ENCODE measurements at places on chromosomes 13 and 19.

DNA sequence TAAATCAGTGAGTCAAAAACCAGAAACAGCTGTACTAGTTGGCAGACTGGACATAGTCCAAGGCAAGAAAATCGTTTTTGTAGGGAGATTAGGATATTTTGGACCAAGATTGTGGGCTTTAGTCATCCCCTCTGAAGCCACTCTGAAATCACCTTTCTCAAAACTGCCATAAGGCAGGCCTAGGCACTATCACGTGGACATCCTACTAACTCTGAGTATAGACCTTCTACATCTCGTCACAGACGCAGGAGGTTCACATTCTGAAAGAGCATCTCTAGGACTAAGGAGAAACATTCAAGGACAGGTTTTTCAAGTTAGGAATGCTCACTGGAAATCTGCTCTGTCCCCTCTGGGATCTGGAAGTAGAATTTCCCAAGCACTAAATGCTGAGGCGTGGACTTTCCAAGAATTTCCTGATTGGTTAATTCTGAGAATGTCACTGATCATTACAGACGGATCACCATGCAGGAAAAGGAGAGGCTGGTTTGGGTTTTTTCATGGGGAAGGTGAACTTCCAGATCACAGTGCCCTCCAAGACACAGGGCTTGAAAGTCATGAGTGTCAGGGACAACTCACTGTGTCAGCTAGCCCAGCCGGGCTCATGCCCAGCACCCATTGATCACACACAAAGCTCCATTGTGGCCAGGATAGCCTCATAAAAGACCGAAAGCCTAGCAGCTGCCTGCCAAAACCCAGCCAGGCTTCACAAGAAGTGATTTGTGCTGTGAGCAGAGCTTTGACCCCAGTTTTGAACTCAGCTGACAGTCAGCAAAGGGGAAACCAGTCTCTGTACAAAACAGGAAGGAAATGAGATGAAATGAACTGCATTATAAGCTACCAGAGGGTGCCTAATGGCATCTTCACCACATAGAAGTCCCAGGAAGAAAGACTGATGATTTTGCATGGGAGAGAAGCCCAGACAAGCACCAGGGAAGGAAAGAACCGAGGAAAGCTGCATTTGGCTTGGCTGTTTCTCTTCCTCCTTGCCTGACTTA lies 2.7 kb upstream of the RUBCNL start:
- DNase-seq = no peak

- peak; percentile 85 for DNase-seq
These were observed 8.9 kb downstream of the CEBPA start for GRCh38 chr19:33293255-33294057.

- DNase-seq = no peak
These were observed 1.5 kb upstream of the ECH1 start for GRCh38 chr19:38833092-38833425.

DNA sequence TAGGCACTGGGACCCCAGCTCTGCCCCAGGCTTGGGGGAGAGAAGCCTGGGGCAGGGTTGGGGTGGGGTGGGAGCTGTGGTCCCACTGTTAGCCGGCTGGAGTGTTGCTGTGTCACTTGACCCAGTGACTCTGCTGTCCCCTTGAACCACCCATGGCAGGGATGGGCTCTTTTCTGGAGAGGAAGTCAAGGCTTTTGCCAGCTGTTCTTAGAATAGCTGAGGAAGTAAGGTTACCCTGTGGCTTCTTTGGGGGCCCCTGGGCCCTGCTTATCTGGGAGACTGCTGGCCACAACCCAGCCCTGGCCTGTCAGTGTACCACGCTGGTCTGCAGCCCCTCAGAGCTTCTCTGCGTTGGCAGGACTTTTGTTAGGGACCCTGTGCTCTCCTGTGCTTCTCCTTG lies 9.1 kb downstream of the PNPLA6 start:
- no peak for DNase-seq

DNA sequence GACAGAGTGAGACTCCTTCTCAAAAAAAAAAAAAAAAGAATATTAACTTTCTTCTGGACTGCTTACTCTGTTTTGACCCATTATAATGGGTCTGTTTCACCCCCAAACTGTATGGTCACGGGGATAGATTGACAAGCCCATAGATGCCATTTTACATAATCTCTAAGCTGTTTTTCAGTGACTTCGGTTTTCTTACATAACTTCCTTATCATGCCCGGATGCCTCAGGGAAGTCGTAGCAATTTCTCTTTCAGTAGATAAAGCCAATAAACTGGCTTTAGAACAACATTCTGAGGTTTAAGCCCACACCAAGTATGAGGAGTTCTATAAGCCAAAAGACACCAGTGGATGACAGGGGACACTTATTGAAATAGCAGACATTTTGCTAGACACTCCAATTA lies 5.9 kb upstream of the ZNF254 start:
- no peak for DNase-seq

DNA sequence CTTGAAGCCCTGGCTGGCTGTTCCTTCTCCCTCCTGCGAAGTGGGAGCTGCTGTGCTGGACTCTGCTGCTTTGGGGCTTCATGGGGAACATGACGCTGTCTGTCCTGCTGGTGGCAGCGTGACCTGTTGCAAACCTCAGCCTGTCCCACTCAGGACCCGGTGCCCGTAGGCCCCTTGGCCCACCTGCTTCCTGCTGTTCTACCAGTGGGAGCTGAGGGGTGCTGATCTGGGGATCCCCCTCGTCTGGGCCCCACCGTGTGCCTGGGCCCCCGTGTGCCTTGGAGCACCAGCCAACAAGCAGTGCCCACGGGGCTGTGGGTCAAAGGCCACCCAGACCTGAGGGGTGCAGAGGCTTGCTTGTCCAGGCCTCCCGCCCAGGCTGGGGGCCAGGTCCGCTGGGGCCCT lies 5.3 kb downstream of the SPPL2B start:
- DNase-seq = no peak

DNA sequence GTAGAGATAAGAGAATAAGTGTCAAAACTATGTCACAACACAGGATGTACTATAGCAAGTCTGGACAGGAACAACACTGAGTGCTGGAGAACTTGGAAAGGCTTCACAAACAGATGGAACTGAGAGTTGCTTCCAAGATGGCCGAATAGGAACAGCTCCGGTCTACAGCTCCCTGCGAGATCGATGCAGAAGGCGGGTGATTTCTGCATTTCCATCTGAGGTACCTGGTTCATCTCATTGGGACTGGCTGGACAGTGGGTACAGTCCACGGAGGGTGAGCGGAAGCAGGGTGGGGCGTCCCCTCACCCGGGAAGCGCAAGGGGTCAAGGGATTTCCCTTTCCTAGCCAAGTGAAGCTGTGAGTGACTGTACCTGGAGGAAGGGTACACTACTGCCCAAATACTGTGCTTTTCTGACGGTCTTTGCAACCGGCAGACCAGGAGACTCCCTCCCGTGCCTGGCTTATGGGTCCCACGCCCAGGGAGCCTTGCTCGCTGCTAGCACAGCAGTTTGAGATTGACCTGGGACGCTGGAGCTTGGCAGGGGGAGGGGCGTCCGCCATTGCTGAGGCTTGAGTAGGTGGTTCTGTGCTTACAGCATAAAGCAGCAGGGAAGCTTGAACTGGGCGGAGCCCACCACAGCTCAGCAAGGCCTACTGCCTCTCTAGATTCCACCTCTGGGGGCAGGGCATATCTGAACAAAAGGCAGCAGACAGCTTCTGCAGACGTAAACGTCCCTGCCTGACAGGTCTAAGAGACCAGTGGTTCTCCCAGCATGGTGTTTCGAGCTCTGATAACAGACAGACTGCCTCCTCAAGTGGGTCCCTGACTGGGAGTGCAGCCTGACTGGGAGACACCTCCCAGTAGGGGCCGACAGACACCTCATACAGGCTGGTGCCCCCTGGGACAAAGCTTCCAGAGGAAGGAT lies 46.0 kb downstream of the USP12 start:
- DNase-seq = no peak

DNA sequence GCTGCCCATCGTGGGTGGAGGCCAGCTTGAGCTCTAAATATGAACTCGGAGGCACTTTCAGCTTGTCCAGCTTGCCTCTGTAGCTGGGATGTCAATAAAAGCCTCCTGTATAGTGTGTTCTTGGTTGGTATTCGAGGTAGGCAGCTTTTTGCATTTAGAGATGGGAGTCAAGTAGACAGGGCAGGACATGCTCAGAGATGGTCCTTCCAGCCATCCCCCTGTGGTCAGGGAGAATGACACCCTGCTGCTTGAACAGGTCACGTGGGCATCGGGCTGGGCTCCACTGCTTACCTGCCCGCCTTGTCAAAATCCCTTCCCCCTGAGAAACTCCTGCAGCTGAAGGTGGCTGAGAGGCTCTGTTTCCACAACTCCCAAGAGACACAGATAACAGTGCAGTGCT lies 302.5 kb downstream of the ZNF536 start:
- DNase-seq = no peak

DNA sequence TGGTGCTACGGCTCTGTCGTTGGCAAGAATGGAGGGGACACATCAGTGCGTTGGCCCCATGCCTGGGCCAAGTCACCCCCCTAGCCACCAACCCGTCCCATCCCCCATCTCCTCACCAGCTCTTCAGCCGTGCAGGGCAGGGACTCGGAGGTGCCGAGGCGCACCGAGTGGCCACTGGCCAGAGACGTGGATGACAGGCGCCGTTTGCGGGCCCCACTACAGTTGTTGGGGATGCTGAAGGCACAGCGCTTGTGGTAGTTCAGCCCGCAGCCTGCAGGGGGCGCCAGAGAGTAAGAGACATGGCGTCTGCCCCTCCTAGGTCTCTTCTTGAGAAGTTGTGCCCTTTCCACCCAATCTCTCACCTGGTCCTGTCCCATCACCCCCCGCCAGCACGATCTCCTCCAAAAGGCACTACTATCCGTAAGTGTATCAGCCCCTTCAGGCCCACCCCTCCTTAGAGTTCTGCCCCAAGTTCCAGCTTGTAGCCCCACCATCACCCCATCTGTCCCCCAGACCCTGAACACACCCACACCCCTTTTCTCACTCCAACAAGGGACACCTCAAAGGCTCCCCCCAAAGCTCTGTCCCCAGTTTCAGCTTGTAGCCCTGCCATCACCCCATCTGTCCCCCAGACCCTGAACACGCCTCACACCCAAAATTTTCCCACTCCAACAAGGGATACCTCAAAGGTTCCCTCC lies 12.4 kb downstream of the PRKD2 start:
- DNase-seq = no peak

GRCh38 chr19:17245535-17245984 lies at the start of gene NR2F6:
Gene NR2F6, minus strand, starts transcription at chr19:17245919. Its CDS starts 699 bp downstream, at chr19:17245220.
- DNase-seq = no peak

- DNase-seq = no peak
These were observed 6.8 kb downstream of the KLK10 start for GRCh38 chr19:51012661-51013190.

DNA sequence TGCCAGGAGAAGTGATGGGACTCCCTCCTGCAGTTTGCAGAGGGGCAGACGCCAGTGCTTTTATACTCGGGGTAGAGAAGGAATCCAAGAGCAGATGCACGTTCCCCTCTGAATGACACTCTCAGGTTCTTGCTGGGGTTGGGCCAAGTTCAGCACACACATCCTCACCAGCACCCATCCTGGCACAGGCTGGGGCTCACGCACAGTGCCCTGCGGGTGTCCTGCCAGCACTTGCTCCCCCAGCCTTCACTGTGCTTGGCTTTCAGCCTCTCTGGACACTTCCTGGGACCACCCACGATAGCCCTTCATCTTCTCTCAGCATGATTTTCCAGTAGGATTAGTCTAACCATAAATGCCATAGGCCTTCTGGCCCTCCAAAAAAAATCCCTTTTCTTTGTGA lies 158.6 kb downstream of the ZNF536 start:
- no peak for DNase-seq

GRCh38 chr19:30552593-30552992 lies 180.4 kb downstream of the ZNF536 start:
- no peak for DNase-seq

GRCh38 chr19:38475176-38475575 lies 41.7 kb downstream of the RYR1 start:
- DNase-seq = no peak

DNA sequence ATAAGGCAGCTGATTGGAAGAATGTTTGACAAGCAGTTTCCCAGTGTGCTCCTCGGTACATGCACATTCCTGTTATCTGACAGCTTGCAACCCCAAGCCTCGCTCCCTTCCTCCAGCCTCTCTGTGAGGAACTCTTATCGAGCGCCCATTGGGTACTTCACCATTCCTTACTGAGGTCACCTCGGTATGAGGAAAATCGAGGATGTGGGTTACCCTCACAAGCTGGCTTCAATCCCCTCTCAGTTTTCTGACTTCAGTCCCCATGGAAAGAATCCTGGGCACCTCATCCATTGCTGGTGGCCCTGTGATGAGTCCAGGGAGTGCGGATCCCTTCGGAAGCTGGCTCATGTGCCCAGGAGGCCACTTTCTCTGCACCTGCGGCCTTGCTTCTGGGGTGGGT lies 17.3 kb downstream of the TEX29 start:
- DNase-seq = no peak

- no peak for DNase-seq
These were observed 708 bp upstream of the ESD start for GRCh38 chr13:46797501-46798237.

DNA sequence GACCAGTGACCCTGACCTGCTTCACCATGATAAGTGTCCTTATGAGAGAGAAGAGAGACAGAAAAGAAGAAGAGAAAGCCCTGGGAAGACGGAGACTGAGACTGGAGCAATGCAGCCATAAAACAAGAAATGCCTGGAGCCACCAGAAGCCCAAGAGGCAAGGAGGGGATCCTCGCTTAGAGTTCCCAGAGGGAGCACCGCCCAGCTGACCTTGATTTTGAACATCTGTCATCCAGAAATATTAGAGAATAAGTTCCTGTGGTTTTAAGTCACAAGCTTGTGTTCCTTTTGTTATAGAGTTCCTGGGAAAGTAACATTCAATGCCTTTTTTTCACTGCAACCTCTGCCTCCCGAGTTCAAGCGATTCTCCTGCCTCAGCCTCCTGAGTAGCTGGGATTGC lies 20.2 kb downstream of the CERS1 start:
- DNase-seq = no peak

DNA sequence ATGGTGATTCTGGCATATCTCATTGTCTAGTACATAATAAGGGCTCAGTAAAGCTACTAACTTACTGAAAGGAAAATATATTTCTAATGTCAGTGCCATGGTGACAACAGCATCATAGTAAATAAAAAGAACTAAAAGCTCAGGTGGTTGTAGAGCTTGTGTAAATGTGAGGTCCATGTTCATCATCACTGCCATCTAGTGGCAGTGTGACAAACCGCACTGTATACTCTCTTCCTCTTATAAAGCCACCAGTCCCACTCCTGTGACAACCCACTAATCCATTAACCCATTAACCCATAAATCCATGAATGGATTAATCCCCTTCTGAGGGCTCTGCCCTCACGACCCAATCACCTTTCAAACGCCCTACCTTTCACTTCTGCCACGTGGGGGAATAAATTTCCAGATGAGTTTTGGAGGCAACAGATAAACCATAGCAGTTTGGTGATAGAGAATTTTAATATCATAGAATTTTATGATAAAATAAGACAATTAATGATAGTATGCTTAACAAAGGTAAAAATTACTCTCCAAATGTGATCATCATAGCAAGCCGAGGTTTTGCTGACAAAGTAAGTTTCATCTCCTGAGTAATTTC lies 160.4 kb upstream of the SGCG start:
- peak; percentile 0 for DNase-seq

DNA sequence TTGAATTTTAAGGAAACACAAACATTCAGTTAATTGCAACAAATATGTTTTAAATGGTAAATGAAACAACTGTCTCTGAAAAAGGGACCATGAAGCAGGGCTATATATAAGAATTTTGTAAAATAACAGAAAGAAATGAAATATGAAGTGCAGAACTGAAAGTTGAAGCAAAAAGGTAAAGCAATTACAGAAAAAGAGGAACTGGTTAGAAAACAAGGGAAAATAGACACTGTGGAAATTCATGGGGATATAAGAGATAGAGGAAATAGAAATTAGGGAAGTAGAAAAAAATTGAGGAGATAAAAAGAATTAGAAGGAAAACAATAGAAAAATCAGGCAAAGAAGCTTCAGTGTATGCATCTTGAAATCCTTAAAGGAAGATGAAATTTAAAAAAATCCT lies 40.0 kb upstream of the TDRD3 start:
- DNase-seq = no peak

Measured in DMS79 (cell line).